ENCODE measurements at places on chromosomes 2 and 18.
A peak's percentile ranks its signal among the peaks of the same experiment; 100 is the strongest.

GRCh38 chr2:23900541-23901322 lies 26.2 kb downstream of the ATAD2B start:
- no peak for DNase-seq

DNA sequence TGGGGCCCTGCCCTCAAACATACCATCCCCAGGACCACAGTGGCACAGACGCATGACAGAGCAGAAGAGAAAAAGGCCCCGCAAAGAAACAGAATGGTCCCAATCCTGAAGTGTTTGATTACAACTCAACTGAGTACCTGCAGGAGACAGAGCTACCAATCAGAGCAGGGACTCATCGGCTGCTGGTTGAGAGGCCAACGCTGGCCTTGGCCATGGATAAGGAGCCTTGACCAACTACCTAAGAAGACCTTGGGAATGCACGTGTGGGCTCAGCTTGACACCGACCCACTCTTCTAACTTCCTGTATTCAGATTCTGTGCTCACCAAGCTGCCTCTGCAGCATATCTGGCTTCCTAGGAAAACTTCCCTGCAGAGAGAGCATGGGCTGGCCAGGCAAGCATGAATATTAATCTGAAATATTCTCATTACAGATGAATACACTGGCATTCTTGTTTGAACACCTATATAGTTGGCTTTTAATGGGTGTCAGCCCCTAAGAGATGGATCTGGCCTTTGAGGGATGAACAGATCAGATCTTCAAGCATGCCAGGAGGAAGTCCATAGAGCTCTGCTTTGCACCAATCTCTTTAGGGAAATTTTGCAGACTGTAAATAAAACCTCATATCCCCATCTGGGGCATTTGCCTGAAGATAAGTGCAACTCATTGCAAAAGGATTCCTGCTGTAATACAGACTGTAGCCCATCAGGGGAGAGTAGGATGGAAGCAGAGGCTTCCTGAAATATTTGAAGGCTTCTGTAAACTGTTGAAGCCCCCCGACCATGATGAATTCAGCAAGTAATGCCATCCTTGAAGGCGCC lies 135.4 kb downstream of the BCL2 start:
- DNase-seq, result no peak

- no peak for DNase-seq
Observed at GRCh38 chr2:239609162-239609561, 208.3 kb upstream of the HDAC4 start.

DNA sequence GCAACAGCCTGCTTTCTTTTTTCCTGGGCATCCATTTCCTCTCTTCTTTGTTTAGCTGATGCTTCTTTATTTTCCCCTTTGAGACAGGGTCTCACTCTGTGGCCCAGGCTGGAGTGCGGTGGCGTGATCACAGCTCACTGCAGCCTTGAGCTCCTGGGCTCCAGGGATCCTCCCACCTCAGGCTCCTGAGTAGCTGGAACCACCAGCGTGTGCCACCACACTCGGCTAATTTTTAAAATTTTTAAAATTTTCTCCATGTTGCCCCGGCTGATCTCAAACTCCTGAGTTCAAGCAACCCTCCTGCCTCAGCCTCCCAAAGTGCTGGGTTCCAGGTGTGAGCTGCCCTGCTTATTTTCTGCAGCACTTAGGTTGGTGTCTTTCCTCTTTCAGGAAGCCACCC lies 58.7 kb downstream of the NTSR2 start:
- no peak for DNase-seq

DNA sequence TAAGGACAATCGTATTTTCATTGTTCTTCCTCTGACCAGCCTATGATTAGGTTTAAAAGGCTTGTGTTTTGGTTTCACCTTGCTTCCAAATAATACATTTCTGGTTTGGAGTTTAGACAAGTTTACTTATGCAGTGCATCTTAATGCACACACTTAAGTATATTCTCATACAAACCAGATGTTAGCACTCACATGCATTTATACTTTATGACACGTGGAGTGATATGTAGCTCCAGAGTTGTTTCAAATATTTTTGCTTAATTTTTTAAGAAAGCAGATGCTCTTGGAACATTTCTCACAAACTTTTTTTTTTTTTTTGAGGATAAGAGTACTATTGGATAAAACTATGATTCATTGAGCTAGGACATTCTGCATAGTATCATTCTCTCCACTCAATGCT lies 109.9 kb downstream of the PDE1A start:
- no peak for DNase-seq

DNA sequence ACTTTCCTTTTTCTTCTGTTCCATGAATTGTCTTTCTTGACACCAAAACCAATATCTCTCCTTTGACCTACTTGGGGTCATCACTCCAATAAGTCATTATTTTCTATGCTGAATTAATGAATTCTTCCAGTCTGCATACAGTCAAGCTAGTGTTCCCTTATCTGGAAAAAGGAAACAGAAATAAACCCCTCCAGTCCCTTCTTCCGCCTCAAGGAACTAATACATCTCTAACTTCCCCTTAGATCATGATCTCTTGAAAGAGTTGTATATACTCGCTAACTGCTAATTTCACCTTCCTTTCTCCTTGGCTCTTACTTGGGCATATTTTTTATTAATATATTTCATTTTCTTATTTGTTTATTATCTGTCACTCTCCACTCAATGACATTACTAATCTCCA lies 7.3 kb upstream of the ARHGAP15 start:
- no peak for DNase-seq

- no peak for DNase-seq
Observed at GRCh38 chr18:8045160-8045883, 478.2 kb downstream of the PTPRM start.

DNA sequence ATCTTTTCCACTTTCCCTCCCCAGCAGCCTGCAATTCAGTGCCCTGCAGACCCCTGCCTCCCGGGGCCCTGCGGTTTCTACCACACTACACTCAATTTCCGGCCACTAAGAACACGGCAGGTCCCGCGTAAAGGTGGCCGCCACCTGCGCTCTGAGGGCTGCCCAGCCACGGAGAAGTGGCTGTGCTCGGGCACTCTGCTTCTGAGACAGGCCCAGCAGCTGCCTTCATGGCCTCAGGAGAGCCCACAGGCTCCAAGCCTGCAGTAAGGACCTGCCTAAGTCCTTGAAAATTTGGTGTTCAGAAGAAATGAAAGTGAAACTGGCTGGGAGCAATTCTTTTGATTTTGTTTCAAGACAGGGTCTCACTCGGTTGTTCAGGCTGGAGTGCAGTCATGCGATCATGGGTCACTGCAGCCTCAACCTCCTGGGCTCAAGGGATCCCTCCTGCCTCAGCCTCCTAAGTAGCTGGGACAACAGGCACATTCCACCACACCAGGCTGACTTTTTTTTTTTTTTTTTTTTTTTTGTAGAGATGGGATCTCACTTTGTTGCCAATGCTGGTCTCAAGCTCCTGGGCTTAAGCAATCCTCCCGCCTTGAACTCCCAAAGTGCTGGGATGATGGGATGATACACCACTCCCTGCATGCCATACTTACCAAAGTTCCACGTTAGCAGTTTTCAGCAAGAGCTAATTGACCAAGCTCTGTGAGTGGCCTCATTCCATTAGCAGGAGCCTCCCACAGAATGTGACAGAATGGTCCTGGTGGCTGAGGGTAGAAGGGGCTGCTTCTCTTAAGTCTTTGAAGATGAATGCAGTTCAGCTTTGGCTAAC lies 14.6 kb upstream of the ALPP start:
- DNase-seq, result peak; percentile 8

DNA sequence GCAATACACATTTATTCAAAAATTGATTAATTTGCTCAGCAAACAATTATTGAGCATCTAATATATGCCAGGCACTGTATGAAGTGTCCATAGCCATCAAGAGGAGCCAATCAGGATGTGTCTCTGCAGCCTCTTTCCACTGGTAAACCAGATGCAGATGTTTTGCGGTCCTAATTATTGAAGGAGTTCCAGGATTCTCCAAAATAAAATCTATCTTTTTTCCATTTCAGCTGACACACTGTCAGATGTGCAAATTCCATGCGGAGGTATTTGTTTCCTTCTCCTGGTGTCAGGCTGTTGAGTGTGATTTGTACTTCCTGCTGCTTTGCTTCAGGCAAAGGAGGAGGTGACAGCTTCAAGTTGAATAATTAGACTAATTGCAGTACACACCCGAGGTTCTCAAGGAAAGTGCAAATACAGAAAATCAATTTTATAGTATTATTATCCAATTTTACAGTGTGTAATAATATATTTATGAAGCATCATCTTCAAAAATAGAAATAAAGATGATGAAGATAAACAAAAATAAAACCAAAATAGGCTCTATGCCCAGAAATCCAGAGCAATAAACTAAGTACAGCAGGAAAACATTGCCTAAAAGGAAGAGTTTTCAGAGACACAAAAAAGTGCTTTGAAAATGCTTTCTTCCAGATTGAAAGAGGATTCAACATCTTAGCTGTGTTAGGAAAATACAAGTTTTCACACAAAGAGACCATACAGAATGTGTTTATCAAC lies 1352.9 kb upstream of the CHAC2 start:
- no peak for DNase-seq
